ENCODE measurements at places on chromosomes 12 and 14.

DNA sequence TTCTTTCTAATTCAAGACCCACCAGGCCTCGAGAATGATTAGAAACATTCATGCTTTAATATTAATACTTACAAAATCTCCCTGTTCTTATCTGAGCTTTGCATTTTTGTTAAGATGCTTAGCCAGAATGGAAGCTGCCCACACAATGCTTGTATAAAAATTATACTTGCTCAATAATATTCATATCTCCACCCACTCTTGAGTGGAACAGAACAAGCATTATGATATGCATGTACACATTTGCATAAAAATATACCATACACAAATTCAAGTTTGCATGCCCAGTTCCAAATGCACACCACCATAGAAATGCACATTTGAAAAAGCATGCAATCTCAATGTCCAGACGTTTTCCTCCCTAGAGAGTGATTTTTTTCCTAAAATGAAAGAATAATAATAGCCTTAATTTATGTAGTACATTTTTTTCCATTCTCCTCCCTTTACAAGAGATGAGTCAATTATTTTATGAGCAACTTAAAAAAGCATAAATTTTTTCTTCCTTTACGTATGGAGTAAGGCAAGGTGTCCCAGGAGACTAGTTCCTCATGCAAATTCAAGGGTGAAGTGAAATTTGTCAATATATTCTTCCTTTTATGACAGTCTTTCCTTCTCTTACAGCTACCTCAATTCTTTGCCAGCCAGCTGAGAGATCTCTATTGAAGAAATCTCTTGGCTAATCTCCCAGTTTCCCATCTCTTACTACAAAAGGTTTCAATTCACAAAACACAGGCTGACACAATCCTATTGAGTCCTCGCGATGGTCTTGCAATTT, 313.1 kb upstream of the GARIN6 start:
- DNase-seq = no peak

GRCh38 chr12:51012570-51013236, 13.5 kb downstream of the SLC11A2 start:
- no peak for DNase-seq

DNA sequence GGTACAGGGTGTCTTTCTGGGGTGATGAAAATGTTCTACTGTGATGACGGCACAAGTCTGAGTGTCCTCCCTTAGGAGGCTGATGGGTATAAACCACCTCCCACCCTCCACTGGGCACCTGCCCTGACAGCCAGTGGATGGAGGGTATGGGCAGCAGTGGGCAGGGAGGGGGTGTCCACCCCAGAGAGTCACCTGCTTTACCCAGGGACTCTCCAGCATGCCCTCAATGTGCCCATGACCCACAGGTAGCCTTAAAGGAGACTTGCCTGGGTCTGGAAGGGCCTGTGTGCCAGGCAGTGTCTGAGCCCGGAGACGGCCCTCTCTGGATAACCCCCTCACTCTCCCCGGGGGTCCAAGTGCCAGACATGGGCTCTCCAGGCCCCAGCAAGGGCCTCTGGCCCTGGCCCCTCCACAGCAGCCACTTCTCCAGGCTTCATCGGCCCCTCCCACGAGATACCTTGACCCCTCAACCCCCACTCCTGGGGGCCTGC, 38.8 kb downstream of the CCNK start:
- DNase-seq = no peak

DNA sequence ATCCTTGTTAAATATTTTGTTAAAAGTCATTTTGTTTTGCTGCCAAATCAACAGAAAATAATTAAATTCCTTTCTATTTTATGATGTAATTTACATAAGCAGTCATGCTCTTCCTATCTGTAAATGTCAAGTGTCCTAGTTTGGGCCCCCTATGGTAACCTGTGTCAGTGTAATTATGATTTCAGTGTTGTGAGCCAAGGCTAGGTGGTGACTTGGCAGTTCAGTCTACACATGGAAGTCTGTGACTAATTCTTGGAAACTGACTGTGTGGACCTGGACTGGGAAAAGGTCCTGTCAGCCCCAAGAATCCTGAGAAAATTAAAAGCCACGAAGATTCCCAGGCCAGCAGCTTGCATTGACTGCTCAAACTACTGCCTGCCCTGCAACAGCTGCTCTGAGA, 371.0 kb downstream of the FUT8 start:
- DNase-seq = no peak

DNA sequence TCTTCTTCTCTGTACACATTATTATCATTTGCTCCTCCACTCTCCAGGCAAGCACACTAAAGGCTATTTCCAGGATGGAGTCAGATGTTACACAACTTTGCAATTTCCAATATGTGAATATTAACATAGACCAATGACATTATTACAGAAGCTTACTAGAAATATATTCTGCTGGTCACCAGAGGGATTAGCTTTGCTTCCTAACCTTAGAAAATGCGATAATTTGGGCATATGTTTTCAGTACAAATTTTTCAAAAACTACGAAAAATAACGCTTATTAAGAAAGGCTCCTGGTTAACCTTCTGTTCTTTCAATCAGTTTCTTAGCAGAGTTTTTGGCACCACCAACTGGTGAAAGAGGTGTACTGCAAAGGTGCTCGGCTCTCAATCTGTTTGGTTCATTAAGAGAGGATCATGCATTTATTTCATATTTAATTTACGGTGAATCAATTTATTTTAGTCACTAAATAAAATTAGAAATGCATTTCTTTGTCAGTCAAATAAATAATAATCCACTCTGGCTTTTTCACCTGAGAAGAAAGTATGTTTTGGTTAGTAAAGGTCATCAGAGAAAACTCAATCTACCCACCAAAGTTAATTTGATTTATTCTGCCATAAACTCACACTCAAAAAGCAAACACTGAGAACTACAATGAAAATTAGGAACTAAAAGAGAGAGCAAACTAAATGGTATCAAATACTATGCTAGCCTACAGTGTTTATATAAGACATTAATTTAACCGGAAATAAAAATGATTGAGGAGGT, 39.2 kb downstream of the EFCAB11 start:
- DNase-seq = no peak

DNA sequence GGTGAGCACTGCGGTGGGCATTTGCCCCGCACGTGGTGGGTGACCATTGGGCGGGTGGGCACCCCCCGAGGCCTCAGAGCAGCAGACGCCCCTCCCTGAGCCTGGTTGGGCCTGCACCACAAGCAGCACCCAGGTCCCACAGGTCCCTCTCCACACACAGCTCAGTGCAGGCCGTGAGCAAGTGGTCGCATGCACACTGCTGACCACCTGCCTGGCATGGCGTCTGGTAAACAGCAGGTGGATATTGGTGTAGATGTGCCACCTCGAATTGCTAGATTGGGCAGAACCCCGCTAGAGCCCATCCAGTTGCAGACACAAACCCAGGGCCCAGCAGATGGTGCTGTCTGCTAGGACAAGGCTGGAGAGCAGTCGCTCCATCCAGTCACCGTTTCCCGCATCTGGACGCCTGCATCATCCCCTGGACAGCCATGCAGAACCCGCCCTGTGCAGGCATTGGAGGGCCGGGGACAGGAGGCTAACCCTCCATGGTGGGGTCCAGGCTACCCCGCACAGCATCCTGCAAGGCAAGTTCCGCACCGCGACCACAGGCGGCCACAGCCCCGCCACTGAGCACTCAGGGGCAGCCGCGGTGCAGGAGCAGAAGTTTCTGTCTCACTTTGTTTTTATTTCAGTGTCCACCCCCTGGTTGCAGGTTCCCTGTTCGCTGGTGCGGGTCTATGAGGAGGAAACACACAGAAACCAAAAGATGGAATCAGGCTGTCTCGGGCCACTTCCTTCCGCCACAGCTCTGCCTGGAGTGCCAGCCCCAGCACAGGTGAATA, 45.6 kb upstream of the RIMBP2 start:
- no peak for DNase-seq

GRCh38 chr14:92495027-92495426, 18.6 kb upstream of the RIN3 start:
- DNase-seq = peak; percentile 4
